ENCODE measurements at places on chromosomes 11 and 22.

DNA sequence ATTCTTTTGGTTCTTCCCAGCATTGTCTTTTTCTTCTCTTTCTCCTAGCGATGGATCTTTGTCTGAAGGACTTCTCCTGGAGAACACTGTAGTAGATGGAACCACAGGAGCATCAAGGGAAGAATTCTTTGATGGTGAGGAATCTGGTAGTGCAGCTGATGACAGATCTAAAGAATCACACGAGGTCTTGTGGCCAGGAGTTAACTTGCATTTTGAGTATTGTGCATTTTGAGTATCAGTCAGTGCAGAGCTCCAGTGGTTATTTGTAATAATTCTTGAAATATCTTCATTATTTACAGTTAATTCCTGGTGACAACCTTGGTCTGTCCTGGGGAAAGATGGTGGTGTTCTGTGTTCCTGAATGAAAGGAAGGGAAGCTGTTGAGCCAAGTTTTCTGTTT, 14.5 kb upstream of the POGLUT3 start:
- no peak for DNase-seq

- DNase-seq = no peak
Observed at GRCh38 chr11:76317296-76317695, 63.6 kb downstream of the THAP12 start.

DNA sequence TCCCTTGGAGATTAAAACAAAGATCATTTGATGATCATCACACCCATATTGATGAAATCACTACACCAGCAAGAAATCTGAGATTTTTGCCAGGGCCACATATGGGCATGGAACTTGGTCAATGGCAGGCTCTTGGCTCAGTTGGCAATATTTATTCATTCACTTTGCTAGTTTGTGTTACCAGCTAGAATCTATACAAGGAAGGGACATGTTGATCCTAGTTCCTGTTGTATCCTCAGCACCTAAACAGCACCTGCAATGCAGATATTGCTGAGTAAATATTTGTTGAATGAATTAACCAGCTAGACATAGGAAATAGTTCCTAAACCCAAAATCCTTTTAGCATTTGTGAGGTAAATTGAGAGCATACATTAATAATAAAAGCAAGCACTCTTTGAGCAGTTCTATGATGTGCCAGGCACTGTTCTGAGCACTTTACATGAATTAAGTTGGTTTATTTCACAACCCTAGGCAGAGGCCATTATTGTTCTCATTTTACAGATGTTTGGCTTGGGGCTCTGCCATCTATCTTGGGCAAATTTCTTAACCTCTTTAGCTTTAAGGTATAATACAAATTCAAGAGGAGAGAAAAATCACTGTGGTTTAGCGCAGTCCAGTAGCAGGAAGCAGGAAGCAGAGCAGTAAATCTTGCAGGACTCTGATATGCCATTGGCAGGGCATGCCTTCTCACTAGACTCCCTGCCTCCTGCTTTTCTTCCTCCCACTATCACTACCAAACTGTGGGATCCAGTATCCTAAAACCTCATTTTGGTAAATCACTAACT, 1.6 kb downstream of the TRIM68 start:
- DNase-seq = no peak

DNA sequence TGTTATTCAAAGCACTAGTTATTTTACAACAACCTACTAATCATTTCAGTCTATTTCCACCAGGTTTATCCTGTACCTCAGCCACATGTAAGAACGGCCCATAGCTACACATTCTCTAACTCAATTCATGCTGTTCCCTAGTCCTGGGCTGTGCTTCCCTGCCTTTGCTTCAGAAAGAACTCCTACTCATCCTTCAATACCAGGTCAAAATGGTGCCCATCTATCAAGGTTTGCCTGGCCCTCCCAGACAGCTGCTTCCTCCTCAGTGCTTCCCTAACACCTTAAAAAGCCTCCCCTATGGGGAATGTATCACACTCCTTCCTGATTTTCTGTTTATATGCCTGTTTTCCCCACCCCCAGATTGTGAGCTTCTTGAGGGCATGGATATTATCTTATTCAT, 400.7 kb downstream of the MN1 start:
- no peak for DNase-seq

GRCh38 chr22:23325183-23325582, 144.9 kb downstream of the BCR start:
- no peak for DNase-seq

DNA sequence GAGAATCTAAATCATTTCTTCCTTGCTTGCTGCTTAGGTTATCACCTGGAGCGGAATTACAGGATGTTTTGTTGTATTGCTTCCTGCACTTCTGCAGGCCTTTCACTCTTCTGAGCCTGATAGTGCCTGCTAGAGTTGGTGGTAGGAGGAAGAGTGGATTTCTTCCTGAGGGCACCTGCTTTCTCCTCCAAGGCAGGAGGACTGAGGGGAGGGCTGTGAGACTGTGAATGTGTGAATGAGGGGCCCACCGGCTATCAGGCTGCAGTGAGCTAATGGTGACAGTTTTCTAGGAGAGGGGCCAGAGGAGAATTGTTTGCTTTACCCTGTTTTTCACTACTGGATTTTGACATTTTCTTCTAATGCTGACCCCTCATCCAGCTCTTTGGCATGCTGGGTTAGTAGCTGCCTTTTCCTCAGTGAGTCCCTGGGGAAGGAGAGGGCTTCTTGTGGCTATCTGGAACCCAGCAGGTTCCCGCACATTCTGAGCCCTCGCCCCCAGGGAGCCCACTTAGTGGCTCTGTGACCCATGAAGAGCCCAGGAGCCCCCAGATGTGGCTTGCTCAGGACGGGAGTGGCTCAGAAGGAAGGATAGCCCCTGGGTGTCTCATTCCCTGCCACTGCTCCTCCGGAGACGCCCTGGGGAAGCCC, 39.1 kb downstream of the DIXDC1 start:
- no peak for DNase-seq

DNA sequence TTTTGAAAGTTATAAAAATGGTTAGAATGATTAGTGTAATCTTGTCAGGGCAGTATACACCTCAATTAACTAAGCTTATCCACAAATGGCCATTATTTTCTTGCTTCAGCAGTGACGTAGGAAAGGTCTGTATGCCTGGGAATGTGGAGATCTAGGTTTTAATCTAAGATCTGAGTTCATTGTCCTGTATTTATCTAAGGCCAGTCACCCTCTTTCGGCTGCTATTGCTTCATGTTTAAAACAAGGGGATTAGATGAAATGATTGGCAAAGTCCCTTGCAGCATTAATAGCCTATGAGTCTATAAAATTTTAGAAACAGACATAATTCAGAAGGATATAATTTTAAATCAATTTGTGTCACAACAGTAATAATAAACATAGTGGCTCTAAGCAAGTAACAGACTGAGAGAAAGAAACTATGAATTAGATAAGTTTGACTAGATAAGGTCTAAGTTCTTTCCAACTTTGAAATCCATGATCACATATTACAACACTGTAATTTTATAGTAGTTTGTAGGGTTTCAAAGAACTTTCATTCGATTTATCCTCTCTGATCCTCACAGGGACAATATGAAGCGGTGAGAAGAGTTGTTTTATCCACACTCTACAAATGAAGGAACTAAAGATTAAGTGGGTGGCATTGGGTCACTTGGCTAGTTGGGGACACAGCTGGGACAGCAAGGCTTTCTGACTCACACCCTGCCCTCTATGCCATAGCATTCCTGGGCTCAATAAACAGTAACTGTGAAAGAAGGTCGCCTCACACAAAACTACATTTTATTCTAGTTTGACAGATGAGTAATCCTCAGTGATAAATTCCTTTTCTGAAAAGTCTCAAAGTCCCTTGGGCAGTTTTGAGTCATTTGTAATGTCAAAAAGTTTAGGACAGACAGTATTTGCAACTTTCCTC, 60.6 kb upstream of the RDX start:
- no peak for DNase-seq

DNA sequence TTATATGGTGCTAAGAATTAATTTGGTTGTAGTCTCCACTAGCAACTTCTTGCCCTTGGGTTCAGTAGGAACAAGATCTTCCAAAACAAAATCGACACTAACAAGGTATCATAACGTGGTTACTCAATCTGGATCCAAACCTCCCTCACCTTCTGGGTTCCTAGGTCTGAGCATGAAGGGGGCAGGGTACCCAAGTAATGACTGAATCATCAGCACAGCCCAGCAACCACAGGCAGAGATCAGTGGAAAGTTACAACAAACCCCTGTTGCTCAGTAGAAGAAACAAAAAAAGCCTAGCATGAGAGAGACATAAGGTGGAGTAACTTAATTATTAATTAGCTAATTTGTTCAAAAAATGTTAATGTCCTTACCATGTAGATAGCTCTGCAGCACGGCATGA, 221.4 kb downstream of the BLID start:
- DNase-seq = no peak

DNA sequence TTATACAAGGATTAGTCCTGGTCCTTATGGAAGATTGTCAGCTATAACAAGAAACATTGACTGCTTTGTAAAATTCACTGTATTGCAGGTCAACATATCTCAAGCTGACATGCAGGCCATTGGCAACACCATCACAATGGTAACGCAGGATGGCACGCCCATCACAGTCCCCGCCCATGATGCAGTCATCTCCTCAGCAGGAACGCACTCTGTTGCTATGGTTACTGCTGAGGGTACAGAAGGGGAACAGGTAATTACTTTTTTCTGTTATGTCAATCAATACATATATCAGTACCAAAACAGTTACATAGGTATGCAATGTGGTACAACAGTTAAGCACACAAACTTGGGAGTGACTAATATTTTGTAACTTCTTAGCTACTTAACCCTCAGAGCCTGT, 55.3 kb downstream of the ZNF143 start:
- no peak for DNase-seq

DNA sequence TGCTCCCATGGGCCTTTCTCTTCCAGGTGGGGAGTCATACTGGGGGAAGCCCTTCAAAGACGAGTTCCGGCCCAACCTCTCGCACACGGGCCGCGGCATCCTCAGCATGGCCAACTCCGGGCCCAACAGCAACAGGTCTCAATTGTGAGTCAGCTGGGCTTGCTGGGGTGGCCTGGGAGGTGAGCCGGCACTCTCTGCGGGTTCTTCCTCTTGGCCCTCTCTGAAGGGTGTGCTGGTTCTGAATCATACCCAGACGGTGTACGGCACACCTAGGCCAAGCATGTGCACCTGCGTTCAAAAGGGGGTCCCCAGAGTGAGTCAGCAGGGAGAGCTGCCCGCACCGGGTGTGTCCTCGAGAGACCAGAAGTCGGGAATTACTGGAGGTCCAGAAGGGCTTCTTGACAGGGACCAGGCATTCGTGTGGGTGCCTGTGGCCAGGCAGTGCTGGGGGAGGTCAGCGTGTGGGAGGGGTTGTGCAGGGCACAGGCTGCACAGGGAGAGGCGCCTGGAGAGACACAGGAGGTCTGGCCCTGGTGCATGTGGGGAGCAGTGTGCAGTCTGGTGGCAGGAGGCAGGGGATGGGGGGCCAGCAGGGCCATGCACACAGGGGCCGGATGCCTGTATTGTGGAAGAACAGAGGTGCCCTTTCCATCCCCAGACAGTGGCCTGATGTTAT, 23.0 kb downstream of the PPIL2 start:
- no peak for DNase-seq

DNA sequence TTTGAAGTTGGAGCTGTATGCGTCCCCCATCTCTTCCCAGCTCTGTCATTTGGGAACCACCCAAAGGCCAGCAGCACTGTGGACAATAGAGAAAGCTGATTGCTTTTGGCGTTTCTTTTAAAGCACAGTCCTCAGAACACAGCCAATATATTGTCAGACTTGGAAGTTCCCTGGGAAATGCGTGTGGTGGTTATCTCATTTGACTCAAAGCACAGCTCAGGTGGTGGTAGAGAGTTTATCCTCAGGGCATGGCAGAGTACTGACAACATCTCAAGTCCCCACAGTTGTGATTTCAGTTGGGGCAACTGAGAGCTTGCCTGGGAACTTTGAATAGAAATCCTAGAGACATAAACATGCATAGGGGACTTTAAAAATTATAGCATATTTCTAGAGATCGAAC, 601.3 kb downstream of the ETS1 start:
- DNase-seq = no peak

DNA sequence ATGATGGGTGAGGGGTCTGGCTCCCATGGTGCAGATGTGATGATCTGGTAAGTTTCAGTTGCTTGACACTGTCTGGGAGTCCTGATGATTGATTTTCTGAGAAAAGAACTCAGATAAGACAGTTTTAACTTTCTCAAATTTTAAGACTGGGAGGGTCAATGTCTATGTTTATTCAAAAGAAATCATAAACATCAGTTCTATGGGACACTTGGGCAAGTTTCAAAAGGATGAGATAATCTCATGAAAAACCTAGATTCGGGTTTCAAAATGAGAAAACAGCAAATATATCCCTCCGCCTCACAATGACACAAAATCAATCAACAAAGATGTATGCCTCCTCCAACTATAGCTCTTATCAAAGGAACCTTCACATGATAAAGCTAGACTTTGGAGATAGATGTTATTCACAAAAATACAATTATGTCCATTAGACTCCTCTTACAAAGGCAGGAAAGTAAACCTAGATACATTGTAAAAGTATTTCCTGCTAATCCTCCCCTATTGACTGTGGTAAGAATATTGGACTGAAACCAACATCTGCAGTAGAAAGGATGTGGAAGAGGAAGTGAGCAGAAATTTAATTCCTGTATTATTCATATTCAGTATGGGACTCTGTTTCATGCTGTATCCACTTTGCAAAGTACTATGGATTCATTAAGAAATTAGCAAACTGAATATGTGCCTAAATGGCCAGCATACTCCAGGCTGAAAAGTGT, 21.6 kb downstream of the SVIP start:
- no peak for DNase-seq

GRCh38 chr11:70666311-70666710, 268.0 kb downstream of the CTTN start:
- DNase-seq = no peak

DNA sequence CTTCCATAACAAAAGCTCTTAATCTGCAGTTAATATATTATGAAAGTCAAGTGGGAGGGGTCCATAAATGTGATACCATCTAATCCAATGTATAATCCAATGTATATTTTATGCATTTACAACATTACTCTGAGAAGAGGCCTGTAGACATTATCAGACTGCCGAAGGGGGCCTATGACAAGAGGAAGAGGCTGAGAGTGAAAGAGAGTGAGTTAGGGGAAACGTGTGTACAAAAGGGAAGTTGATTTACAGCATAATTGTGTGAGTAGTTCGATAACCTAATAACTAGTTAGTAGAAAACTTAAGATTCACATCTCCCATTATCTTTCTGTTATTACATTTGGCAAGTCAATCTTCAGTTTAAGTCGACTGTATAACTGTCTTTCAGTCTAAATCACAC, 86.6 kb downstream of the DDX10 start:
- no peak for DNase-seq

- no peak for DNase-seq
Observed at GRCh38 chr11:45021692-45022141, 71.0 kb upstream of the TP53I11 start.

DNA sequence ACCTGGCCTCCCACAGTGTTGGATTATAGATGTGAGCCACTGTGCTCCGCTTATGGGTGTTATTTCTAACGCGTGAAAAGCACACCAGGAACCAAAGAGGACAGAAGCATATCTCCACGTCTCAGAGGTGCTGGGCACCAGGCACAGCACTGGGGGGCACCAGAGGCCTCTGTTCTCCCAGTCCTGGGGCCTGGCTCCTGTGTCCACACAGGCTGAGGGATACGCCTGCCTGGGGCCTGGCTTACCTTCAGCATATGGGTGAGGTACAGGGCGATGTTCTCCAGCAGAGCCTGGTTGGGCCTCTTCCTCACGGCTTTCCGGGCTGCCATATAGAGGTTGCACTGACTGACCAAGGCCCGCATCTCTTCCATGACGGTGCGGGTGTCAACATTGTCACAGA, 24.7 kb upstream of the NAP1L4 start:
- no peak for DNase-seq

Data from stimulated activated CD4-positive, alpha-beta T cell treated with anti-CD3 and anti-CD28 coated beads, TNF-alpha, amount 100 ng/mL, for 4 hours (primary cell).